ENCODE measurements at places on chromosomes 3 and 15. TPM values are rescaled to one million over a fixed set of nuclear protein-coding genes. Genes with fewer than 3 reads are reported as not detected.
A peak's percentile ranks its signal among the peaks of the same experiment; 100 is the strongest.

Gene PSTPIP1
- total RNA-seq = not detected

Gene PEX5L
- 0.53 TPM for total RNA-seq

- no peak for DNase-seq
Observed at GRCh38 chr15:83199288-83199687, 8.3 kb downstream of the HDGFL3 start.

- DNase-seq = no peak
Observed at GRCh38 chr3:106255870-106256248, 387.0 kb upstream of the CBLB start.

Gene DBR1
- total RNA-seq = 11.3 TPM

Gene SAMMSON
- total RNA-seq = 0.08 TPM

Gene GOLGA8S
- not detected for total RNA-seq

- DNase-seq = peak; percentile 35
Observed at GRCh38 chr3:185215873-185216606, 37.8 kb downstream of the EHHADH start.

Gene P2RY1
- total RNA-seq = not detected

Gene FRMD5
- 2.2 TPM for total RNA-seq

DNA sequence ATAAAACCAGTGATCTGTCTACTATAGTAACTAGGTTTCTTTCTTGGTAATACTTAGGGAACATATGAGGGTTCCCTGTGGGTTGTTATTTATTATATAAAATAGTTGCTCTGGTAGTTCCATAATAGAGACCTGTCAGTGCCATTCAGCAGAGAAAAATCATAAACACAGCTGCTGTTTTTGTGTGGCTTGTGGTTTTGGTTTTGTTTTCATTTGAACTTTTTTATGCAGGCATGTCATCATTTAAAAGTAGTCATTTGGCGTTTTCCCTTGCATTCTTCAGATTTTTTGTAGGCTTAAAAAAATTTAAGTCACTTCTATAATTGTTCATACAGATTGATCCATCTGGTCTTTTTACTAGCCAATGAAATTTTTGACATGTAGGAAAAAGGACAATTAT lies 47.9 kb downstream of the PIK3CA start:
- DNase-seq = peak; percentile 85

Gene ACAN
- total RNA-seq = 0.05 TPM

All from myocyte (in vitro differentiated cells).